ENCODE measurements at places on chromosomes 13 and 19.

DNA sequence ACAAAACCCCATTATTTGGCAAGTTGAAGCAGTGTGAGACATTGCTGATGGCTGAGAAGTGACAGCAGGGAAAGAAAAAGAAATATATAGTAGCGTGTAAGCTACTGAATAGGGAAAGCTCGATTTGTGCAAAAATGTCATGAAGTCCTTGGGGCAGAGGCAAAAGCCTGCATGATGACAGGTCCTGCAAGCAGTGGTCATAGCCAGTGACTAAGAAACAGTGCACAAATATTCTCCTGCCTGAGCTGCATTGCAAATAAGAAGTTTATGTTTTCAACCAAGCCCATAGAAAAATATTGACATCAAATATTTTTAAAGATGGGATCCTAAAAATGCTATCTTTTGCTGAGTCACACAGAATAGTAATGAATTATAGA lies 270.0 kb downstream of the SLITRK6 start:
- no peak for DNase-seq

- DNase-seq, result no peak
Observed at GRCh38 chr13:72638059-72638815, 89.2 kb downstream of the MZT1 start.

GRCh38 chr13:26989957-26990713 lies 181.5 kb downstream of the USP12 start:
- no peak for DNase-seq

DNA sequence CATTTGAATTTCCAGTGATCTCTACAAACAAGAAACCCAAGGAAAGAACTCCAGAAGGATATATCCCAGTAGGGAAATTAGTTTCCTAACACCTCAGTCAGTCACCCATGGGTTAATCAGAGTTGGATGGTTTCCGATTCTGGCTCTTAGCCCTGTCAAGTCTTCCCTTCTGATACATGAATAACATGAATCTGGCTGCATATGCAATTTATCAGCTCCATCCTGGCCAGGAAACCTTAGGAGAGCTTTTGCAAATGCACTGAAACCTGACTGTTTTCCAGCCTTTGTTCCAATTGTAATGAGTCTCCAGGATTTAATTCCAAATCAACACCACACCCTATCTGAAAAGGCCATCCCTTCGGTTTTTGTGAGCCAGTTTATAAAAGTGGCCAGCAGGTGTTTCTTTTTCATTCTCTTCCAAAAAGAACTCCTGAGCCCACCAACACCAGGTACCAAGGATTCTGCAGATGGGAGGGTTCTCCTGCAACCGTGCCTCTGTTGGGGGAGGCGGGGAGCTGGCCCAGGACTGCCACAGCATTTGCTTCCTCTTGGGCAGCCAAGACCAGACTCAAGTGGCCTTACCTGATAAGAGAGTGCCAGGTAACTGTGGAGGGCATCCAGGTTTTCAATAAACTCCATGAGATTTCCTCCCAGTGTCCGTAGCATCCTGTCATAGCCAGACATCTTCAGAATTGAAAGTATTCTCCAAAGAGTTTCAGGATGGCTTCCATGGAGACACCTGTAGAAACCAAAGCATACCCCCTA lies 77.5 kb downstream of the C13orf42 start:
- DNase-seq, result no peak

- peak; percentile 59 for DNase-seq
Observed at GRCh38 chr13:49791711-49792549, 552 bp downstream of the KPNA3 start.

- no peak for DNase-seq
Observed at GRCh38 chr19:11384778-11385129, 640 bp upstream of the EPOR start.

- no peak for DNase-seq
Observed at GRCh38 chr19:33641261-33641660, 19.5 kb downstream of the CHST8 start.

DNA sequence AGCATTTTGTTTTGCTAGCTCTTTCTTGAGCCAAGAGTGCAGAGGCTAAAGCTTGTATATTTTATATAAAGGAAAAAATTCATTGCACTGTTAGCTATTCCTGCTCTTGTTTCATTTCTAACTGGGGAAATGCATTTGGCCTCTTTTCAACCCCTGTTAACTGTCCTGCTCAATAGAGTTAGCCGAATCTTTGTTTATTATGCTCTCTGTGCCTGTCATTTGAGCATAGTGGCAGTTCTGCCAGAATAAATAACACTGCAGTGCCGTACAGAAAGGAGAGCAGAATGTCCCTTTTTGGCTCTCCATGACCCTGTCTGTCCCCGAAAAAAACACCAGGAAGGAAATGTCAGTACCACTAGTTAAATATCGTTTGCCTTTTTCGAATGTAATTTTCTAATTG lies 350.8 kb downstream of the MYO16 start:
- no peak for DNase-seq

GRCh38 chr19:47230054-47230920 lies 712 bp downstream of the BBC3 start:
- DNase-seq, result peak; percentile 51

- no peak for DNase-seq
Observed at GRCh38 chr13:85417807-85418206, 381.4 kb downstream of the SLITRK6 start.

GRCh38 chr19:35031072-35031881 lies 1.0 kb downstream of the SCN1B start:
- DNase-seq, result no peak

GRCh38 chr13:51731759-51732158 lies 72.2 kb downstream of the DHRS12 start:
- no peak for DNase-seq

GRCh38 chr13:43303033-43303729 lies 279.8 kb downstream of the DNAJC15 start:
- DNase-seq, result peak; percentile 40

- DNase-seq, result no peak
Observed at GRCh38 chr13:30810261-30810701, 74.9 kb downstream of the ALOX5AP start.

DNA sequence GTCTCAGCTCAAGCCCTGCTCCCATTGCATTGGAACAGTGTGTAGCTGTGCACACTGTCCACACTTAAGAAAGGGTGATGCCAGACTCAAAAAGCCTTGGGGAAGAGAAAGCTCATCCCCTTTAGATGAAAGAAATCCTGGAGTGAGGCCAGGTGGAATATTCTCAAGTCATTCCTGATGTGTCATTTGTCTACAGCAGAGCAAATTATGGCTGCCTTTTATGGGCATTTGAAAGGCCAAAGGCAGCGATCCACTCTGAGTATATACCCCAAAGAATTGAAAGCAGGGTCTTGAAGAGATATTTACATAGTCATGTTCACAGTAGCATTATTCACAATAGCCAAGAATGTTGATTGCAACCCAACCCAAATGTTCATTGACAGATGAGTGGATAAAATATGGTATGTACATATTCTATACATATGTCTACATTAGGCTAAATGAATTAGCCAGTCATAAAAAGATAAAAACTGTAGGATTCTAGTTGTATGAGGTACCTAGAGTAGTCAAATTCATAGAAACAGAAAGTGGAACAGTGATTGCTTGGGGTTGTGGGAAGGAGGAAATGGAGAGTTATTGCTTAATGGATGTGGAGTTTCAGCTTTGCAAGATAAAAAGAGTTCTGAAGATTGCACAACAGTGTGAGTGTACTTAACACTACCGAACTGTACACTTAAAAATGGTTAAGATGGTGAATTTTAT lies 214.9 kb downstream of the KCNRG start:
- DNase-seq, result no peak

GRCh38 chr13:39013462-39013861 lies 22.8 kb upstream of the STOML3 start:
- DNase-seq, result no peak

- no peak for DNase-seq
Observed at GRCh38 chr13:44921246-44921877, 67.9 kb downstream of the NUFIP1 start.

DNA sequence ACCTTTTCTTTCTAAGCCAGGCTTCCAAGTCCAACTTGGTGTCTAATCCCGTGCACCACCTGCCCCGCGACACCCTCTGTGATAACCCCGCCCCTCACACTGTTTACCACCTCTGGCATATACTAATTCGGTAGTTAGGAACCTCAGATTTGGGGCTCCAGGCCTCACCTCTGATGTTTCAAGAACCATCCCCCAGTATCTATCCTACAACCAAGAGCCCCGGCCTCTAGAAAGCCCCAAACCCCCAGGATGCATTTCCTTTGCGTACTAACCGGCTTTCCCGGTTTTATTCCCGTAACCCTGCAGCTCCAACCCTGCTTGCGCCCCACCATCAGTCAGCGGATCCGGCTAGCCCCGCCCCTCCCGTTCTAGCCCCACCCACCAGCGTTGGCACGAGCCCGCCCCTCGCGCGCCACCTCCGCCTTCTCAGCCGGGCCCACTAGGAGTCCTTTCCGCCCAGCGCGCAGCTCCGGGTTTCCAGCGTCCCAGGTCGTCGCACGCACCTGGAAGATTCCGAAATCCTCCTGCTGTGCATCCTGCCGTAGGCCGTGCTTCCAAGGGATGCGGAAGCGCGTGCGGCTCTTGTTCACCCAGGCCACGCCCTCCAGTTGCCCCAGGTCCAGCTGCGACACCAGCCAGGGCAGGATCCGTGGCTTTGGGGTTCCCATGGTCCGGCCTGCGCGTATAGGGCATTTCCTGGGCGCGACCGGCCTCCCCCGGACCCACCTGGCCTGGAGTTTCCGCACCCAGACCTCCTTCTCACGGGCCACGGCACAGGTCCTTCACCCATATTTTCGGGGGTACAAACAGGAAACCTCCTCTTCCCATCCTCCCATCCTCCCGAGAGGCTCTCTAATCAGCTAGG lies 1.3 kb downstream of the IRF3 start:
- peak; percentile 85 for DNase-seq

DNA sequence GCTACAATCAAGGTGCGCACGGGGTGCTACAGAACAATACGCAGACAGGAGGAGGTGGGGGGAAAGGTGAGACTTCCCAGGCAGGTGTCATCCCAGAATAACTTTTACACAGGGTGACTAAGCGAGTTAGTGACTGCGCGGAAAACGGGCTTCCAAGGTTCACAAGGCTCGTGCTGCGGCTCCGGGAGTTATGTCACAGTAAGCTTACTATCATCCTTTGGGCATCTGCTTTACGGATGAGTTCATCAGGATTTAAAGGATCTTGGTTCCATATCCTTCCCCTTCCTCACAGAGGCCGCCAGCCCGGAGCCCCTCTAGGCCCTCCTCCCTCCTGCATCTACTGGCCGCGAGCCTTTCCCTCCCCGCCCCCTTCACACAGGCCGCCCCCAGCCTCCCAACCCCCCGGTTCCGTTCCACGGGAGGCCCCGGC lies 474 bp upstream of the IFT88 start:
- peak; percentile 91 for DNase-seq

GRCh38 chr19:16871871-16872270 lies 16.9 kb upstream of the F2RL3 start:
- DNase-seq, result no peak

- no peak for DNase-seq
Observed at GRCh38 chr13:112843392-112844111, 125.5 kb upstream of the MCF2L start.

DNA sequence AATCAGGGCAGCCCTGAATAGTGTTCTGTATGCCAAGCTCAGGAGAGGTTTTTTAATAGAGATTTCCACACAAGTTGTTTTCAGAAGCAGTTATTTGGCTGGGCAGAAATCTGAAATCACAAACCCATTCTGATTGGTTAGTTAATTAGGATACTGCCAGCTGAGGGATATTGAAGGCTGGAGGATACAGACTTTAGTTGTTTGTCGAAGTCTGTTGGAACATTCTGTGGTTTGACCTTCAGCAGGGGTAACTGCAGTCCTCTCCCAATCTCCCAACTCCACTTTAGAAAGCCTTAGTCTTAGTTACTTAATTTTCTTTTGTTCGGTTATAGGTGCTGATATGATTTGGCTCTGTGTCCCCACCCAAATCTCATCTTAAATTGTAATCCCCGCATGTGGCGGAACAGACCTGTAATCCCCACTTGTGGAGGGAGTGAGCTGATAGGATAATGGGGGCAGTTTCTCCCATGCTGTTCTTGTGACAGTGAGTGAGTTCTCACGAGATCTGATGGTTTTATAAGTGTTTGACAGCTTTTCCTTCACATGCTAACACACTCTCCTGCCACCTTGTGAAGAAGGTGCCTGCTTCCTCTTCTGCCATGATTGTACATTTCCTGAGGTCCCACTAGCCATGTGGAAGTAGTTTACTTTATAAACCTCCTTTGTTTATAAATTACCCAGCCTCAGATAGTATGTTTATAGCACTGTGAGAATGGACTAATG lies 169.2 kb downstream of the GPC5 start:
- DNase-seq, result no peak

GRCh38 chr19:21705393-21705792 lies 62.0 kb downstream of the ZNF100 start:
- no peak for DNase-seq

DNA sequence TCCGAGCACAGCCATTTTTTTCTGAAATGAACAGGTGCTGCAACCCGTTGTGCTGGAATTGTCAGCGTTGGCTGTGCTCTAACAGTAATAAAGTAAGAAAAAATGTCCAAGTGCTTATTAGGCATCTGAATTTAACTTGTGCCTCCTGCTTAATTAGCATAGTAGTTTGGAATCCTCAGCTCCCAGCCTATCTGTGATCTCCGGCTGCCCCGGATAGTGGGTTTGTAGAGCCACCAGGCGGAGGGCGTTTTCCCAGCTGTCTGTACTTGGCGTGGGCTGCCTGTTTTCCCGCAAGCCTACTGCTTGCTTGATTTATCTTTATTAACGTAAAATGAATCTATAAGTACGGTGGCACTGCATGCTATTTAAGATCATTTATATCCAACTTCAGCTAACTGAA lies 137.9 kb downstream of the MTUS2 start:
- DNase-seq, result no peak

DNA sequence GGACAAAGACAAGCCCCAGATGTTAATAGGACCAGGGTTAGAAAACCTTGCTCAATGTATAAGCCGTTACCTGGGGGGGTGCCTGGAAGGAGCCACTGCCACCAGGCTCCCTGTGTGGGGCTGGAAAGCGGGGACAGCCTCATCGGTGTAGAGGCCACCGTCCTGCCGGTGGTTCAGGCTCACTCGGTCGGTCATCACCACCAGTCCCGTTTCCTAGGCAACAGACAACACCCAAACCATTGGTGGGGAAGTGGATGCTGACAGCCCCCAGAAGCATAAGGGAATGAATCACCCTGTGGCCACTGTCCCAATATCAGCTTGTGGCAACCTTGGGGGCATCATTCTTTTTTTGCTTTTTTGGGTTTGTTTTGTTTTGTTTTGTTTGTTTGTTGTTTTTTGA lies 55.8 kb downstream of the CPAMD8 start:
- DNase-seq, result no peak

DNA sequence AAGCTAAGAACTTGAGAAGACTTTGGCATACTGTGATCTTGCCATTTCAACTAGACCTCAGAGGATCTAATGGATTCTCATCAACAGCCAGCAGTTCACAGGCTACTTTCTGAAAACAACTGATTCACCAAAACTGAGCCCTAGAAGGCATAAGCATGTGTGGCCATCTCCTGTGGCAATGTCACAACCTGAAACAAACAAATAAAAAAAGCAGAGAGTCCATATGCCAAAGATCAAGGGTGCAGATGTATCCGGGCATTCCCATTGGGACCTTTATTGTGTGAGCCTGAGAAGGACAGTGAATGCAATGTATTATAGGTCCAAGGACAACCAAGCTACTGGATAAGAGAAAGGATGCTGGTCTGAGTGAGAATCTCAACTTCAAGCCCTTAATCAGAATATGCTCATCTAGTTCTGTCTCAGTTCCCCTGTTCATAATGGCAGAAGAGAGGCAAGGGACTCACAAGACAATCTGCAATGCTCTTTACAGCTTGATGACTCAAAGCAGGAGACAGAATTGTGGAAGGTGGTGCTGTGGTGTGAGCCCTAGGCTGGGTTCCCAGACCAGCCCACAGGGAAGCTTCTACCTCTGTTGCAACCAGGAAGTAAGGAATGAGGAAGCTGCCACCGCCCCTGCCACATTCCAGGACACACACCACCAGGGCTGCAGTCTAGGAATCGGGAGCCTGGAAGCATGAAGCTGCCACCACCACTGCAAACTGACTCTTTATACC lies 133.7 kb downstream of the RAP2A start:
- no peak for DNase-seq

Data from RKO (cell line).